ENCODE measurements at places on chromosomes 2 and 18.

DNA sequence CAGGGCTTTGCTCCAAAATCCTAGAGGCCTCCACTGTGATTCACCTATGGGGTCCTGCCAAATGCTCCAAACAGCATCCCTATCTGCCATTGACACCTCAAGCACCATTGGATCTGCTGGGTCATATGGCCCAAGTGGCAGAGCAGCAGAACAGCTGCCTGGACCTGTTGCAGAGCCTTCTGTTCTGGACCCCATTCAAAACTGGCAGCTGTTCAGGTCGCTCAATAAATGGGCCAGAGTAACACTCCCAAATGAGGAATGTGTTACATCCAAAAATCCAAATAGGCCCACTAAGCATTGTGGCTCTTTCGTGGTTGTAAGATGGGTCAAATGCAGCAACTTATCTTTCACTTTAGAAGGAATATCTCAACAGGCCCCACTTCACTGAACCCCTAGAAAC, 783.6 kb downstream of the DCDC2C start:
- DNase-seq = no peak

DNA sequence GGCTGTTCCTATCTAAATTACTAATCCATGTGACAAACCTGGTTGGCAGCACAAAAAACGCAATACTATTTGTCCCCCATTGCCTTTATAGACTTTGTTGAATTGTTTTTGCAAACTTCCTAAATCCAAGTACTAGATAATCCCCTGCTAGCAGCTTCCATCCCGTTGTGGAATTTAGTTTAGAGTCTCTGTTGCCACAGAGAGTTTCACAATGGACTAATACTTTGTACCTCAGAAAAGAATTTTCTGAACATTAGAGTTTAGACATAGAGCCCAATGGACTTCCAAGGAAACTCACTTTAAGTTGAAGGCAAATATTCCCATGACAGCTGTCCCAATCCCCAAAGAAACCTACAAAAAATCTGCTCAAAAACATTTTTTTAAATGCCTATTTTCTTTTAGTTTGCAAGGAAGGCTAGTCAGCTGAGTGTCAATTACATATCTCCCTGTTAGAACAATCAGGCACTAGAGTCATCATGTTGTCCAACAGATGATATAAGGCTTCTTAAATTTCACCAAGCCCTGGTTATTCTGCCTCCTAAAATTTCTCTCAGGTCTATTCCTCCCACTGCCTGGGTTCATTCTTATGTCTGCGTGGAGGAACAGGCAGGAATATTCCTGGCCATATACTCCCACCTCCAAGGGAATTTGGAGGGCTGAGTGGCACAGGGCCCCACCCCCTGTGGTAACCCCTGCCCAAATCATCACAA, 27.2 kb downstream of the RNF152 start:
- peak; percentile 26 for DNase-seq

DNA sequence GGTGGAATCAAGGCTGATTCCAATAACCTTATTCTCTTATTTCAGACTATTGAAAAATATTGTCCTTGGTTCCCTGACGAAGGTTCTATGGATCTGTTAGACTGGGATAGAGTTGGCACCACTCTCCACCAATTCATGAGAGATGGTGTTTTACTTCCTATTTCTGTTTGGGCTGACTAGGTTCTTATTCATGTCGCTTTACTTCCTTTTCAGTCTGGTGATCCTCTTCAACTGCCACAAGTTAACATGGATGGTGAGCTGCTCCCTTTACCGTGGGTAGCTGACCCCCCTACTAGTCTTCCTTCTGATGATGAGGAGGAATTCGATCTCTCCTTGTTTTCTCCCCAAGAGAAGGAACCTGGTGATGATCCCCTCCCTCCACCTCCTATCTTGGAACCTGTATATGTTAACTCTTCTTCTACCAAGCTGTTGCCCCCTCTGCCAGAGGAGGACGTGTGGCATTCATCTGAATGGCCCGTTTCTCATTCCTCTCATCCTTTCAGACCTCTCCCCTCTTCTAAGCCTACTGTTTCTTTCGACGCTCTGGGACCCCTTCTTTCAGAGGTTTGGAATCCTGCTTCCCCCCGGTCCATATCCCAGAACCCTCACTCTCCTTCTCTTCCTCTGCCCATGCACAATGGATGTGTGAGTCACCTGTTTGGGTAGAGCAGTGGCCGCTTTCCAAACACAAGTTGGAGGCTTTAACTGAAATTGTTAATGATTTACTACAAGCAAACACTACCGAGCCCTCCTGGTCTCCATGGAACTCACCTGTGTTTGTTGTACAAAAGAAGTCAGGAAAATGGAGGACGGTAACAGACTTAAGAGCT, 13.5 kb upstream of the CNOT11 start:
- no peak for DNase-seq

GRCh38 chr18:6207116-6207515, 207.6 kb downstream of the L3MBTL4 start:
- no peak for DNase-seq

GRCh38 chr2:38751596-38752410, 642 bp upstream of the SRSF7 start:
- DNase-seq = no peak

GRCh38 chr2:64203858-64204632, 59.8 kb upstream of the PELI1 start:
- peak; percentile 11 for DNase-seq

DNA sequence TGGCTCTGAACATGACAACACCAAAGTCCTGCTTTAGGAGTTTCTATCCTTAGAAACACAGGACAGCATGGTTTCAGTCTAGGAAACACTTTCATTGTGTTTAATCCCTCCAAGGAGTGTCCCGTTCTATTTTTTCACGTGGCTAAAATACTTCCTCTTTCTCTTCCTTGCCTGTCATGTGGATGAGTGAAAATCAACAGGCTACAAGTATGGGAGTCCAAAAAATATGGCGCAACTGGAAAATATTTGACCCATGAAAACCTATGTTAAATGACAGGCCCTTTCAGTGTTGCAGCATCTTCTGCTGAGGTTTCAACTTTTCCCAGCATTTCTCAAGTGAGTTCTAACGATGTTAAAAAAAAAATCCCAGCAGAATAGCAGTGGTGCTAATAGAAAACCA, 146.3 kb downstream of the LAMA3 start:
- no peak for DNase-seq

- no peak for DNase-seq
Observed at GRCh38 chr2:65701191-65701590, 268.8 kb upstream of the SPRED2 start.

DNA sequence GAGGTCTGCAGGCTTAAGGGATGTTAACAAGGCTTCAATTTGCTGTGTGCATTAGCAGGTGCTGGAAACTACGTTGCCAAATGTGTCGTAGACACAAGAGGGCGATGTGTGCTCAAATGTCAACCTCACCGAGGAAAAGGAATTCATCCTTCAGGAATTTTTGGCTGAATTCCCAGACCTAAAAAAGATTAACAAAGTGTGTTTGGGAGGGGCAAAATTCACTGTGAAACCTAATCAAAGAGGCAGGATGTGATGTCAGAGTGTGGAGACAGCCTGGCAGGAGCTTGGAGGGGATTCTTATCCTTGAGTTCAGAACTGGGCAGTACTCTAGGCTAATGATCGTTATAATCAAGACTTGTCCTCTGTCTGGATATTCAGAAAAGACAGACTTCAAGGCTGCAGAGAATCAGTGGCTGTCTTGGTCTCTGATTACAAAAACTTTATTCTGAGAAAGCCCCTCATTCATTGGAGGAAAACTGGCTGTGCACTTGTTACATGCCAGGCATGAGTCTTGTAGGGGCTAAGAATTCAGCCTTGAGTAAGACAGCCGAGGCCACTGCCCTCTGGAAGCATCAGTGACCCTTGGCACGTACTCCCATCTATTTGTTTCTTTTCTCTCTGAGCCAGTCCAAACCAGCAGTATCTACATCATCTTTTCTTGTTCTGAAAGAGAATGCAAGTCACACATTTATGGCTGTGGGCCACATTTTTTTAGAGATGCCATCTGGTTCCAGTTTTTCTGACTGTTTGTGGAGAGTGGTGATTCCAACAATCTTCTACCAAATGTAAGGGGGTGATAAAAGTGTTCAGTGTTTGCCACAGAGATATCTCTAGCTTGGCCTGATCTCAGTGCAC, 18.7 kb upstream of the SCYGR1 start:
- peak; percentile 88 for DNase-seq

GRCh38 chr2:20178249-20178607, 46.7 kb downstream of the SDC1 start:
- no peak for DNase-seq

DNA sequence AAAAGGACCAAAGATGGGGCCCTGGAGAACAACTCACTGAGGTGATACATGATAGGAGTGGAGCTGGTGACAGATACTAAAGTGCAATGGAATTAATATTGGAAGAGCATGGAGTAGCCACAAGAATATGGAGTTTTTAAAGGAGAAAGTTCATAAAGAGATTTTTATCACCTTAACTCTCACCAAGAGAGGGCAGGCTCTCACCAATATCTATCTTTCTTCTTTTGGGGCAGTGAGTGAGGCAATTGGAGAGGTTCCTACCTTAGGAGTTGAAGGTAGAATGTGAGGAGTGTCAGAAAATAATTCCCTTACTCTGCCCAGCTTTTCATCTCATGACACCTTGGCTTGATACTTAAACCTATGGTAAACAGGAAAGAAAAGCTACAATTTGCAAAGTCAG, 233.7 kb upstream of the CWC22 start:
- DNase-seq = peak; percentile 11

DNA sequence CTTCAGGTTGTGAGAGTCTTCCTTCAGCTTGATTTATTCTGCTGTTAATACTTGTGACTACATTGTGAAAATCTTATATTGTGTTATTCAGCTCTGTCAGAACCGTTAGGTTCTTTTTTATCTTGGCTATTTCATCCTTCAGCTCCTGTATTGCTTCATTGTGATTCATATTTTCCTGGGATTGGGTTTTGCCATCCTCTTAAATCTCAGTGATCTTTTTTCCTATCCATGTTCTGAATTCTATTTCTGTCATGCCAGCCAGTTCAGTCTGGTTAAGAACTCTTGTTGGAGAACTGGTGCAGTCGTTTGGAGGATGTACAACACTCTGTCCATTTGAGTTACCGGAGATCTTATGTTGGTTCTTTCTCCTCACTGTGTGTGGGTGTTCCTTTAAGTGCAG, 19.1 kb downstream of the MSTN start:
- no peak for DNase-seq

GRCh38 chr18:31610286-31611205, 18.9 kb downstream of the TTR start:
- DNase-seq = no peak

DNA sequence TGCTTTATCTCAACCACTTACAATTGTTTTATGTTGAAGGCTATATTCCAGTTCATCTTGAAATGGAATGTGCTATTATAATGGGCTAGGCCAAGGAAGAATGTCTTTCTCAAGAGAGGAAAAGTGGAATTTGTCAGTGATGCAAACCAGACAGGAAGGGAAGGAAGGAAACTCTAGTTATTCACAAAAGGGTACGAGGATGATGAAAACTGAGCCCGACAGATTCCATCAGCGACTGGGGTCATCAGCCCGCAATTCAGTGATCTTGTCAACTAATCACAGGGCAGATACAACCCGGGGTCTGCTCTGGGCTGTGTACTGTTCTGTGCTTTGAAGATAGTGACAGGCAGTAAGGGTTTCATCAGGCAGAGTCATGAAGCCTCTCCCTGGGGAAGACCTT, 23.4 kb upstream of the LYPD6 start:
- DNase-seq = no peak

DNA sequence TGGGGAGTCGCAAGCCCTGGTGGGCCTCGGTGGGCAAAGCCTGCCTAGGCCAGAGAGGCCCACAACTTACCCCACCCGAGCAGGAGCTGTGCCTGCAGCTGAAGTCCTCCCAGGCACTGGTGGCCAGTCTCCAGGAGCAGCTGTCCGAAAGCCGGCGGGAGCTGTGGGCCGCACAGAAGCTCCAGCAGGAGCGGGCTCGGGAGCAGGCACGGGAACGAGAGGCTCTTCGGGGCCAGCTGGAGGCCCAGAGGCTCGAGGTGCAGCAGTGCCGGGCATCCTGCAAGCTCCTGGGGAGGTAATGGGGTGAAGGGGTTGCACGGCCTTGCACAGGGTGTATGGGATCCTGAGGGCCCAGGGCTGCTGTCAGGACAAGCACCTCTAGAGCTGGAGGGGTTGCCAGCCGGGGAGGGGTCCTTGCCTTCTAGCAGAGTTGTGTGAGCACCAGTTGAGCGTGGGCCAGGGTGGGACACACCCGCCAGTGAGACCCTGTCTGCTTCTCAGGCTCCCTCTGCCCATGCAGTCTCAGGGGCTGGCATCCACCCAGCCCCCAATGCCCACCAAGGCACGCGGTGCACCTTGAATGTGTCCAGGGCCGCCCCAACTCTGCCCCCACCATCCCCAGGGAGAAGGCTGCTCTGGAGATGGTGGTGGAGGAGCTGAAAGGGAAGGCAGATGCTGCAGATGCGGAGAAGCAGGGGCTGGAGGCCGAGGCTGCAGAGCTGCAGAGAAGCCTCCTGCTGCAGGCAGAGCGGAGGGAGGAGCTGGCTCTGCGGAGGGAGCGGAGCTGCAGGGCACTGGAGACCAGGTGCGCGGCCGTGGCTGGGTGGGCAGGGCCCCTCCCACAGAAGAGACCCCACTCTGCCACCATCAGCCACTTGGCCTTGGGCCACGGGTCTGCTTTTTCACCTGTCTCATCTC, 27.2 kb downstream of the CROCC2 start:
- no peak for DNase-seq

DNA sequence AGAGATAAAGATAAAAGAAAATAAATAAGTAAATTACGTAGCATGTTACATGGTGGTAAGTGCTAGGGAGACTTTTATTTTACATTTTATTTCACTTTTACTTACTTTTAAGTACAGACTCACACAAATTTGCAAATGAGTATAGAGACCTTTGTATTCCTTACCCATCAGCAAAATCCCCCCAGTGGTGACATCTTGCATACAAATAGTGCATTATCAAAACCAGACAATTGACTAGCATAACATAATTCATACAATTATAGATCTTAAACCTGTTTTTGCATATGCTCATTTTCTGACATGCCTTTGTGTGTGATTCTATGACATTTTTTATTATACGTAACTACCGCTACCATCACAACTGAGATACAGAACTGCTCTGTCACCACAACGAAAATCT, 1099.4 kb downstream of the DPP10 start:
- no peak for DNase-seq

GRCh38 chr2:17184512-17184911, 333.7 kb downstream of the RAD51AP2 start:
- DNase-seq = no peak

- DNase-seq = no peak
Observed at GRCh38 chr2:85763831-85764230, 10.0 kb downstream of the ATOH8 start.

DNA sequence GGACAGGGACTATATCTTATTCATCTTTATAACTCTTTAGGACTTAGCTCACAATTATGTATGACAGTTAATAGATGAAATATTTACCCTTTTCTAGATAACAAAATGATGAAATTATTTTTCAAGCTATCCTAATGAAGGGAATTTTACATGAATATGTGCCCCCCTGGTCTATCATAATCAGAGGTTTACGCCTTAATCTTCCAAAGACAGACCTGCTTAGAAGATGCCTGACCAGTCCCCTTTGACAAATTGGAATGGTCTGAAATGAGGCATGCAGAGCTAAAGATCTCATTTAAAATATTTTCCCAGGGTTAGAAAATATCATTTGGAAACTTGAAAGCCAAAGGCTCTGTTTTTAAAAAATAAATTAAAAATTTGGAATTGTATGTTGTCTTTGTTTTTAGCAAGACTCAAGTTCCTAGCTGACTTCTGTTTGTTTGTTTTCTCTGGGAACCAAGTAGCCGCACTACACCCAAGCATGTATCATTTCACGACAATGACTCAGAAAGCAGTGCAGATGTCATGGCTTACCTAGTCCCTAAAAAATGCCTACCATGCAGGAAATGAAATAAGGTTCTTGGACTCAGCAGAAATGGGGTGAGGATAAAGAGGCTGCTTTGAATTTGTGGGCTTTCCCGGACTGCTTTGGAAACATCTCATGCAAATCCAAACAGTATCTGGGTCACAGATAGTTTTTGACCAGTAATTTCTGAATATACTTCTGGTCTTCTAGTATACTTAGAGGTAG, 162.1 kb downstream of the ZEB2 start:
- peak; percentile 77 for DNase-seq

All from AG08396 (cell line).